ENCODE measurements at places on chromosomes 6 and 20.

- peak; percentile 69 for DNase-seq
Measured at GRCh38 chr6:166490671-166491500, 95.6 kb downstream of the RAMACL start.

DNA sequence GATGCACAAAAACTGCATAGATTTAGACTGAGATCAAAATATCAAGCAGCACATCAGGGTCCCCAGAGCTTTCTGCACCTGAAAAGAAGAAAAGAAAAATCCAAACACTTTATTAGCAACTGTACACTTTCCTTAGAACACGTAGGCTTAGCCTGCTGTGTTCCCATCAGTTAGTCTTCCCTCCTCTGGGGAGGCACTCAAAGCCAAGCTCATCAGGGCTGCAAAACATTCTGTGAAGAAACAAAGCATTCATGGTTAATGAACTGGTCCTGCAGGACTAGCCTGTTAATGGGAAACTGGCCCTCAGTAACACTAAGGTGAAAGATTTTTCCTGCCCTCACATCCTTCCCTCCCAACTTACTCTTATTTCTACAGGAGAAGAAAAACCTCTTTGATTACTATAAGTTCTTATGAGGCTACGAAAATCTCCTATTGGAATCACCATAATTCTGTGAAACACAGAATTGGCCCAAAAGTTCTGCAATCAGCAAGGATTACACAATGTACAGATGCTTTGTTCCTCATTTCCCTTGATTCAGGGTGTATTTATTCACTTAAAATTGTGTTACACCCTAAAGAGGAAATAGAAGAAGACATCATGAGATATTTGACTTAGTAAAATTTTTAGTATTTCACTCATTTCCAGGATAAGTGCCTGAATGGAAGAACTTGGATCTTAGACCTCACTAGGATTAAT lies 901.0 kb upstream of the MAP3K7 start:
- DNase-seq: peak; percentile 48

DNA sequence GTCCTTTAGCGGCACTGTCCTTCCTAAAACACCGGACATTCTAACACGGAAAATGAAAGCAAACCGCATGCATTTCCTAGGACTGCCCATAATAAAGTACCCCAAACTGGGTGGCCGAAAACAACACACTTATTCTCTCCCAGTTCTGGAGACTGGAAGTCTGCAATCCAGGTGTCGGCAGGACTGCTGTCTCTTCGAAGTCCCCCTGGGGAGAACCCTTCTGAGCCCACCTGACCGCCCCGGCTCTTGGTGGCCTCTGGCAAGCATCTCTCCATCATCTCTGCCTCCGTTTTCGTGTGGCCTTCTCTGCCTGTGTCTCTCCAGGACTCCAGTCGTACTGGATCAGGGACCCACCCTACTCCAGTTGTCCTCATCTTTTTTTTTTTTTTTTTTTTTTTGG lies 55.4 kb downstream of the SYNJ2 start:
- DNase-seq: no peak

DNA sequence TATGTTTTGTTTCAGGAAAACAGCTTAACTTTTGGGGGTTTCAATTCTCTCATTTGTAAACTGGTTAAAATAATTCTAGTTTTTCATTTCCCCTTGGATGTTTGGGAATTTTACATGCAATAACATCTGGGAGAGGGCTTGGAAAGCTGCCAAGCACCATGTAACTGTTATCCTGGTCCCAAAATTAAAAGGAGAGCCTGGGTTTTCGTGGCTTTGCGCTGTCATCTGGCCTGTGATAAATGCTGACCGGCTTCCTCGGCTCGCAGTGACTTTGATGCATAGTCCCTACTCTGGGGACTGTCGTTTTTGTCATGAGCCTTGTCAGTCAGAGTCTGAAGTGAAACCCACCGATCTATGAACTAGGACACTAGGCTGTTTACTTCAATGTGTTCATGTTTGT lies 12.2 kb downstream of the SLC35F1 start:
- DNase-seq: no peak

DNA sequence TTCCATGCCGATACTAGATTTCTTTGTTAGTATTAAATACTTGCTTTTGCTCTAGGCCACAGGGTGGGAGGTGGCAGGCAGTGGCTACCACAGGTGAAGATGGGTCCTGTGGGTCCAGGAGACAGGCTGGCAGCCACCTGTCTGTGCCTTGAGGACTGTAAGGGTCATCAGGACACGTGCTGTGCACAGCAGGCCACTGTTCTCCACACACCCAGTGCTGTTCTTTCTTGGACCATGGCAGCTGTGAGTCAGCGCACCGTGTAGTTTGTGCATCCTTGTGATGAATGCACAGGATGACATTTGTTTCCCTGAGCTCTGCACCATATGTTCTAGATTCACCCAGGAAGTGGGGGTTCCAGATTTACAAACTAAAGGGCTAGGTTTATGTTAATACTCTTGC lies 317.0 kb downstream of the ZFAND3 start:
- no peak for DNase-seq

DNA sequence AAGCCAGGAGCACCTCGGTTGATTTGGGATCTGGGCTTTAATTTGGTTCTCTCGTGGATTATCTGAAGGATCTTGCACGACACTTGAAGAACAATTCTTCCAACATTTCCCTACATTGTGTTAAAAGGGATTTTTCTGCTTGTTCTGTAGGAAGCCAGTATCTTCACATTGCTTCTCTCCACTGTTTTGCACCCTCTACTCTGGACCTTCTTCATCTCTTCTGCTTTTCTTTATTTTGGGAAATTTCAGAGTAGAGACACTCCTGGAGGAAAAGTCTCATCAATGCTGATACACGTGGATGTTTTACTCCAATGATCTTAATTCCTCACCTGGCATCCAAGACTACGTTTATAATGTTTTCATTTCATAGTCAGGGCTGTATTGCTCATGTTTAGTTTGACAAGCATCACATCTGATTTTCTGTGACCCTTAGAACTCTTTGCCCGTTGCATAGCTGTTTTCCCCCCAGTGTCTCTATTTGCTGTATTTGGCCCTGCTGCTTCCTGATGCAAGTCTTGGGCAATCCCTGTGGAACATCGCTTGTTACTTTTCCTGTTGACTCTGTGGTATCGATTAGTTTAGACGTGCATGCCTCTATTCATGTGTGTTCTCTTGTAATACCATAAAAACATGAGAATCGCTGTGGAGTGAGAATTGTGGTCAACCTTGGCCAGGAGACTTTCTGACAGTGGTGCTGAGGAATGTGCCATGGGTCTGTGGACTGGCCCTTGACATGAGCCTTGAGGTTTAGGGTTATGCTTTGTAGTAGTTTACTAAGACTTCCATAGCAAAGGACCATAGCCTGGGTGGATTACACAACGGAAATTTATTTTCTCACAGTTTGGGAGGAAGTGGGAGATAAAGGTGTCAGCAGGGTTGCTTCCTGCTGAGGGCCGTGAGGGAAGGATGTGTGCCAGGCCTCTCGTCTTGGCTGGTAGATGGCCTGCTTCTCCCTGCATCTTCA lies 12.5 kb downstream of the PLCB1 start:
- no peak for DNase-seq

- no peak for DNase-seq
Measured at GRCh38 chr6:109332748-109333147, 49.5 kb downstream of the CD164 start.

DNA sequence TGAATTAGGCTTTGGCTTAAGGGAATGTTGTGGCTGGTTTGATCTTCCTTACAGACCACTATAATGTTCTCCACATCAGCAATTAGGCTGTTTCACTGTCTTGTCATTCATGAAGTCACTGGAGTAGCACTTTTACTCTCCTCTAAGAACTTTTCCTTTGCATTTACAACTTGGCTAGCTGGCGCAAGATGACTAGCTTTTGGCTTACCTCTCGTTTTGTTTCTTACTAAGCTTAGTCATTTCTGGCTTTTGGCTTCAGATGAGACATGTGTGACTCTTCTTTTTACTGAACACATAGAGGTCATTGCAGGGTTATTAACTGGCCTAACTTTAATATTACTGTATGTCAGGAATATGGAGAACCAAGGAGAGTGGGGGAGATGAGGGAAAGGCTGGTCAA lies 143.2 kb downstream of the PTCHD4 start:
- DNase-seq: no peak

DNA sequence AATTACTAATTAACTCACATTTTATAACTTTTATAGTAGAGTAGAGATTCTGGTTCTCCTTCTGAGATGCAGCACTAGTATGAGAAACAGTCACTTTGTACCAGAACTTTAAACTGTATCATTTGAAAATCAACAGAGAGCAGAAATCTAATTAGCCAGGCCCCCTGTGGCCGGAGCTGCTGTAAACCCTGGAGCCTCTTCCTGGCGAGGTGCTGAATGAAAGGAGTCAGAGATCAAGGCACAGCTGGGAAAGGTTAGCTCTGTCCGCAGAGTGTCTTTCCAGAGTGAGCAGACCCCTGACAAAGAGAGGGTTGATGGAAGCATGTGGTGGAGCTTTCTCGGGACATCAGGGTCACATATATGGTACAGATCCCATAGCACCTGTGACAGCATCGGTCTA lies 703.8 kb downstream of the RFPL4B start:
- DNase-seq: no peak

GRCh38 chr6:168589275-168589674 lies 148.3 kb downstream of the SMOC2 start:
- no peak for DNase-seq

DNA sequence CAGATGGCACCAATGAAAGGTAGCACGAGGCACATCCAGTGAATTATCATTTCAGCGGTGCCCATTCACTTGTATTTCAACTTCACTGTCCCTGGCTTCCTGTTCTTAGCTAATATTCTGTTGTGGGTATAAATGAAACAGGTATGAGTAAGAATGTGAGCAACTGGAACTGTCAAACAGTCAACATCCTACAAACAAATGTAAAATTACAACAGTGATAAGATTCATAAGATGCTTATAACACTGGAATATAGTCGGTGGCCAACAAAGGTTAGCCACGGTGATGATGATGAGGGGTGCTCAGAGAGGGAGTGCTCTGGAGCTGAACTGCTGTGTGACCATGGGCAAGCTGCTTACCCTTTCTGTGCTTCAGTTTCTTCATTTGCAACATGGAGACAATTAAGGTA lies 74.9 kb upstream of the TOX2 start:
- DNase-seq: no peak

DNA sequence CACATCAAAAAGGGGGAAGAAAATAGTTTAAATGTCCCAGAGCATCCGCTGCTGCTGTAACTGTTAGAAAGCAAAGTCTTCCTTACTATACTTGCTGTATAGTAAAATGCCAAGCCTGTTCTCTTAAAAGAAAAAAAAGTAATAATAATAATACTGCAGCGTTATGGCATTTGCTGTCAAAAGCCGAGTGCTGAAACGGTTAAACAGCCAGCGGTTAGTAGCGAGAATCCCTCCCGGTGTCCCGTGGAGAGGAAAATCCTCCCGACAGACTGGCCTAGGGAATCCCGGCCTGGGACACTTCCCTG lies 19.5 kb upstream of the NFATC2 start:
- peak; percentile 19 for DNase-seq

DNA sequence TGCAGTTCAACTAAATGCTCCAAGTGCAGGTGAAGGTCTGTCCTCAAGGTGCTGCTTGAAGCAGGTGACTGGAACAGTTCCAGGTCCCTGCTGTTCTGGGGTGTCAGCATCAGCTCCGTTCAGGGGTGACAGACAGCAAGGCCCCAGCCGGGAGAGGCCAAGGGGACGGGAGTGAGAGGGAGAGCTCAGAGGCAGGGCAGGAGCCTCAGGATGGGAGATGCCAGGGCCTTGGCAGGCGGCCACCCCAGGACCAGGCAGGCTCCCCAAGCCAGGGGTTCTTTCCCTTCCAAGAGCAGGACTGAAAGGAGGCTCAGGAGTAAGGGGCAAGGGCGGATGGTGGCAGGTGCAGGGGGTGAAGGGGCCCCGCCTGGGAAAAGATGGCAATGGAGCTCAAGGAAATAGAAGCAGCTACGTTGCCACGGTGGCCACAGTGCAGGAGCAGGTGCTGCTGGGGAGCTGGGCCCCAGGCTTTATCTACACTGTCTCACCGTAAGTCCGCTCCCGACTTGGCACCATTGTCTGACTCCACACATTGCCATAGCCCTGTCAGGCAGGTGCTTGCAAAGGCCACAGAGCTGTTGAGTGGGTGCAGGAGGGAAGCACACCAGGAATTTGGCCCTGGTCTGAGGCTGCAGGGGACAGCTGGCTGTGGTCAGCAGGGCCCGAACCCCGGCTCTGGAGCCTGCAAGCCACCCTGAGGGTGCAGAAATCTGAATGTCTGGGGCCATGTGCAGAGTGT lies 43.1 kb downstream of the ERMARD start:
- no peak for DNase-seq

- no peak for DNase-seq
Measured at GRCh38 chr6:15232836-15233510, 12.9 kb upstream of the JARID2 start.

- DNase-seq: no peak
Measured at GRCh38 chr20:63700199-63701050, 4.0 kb downstream of the TNFRSF6B start.

GRCh38 chr6:89368999-89369398 lies 16.5 kb upstream of the UBE2J1 start:
- peak; percentile 34 for DNase-seq

GRCh38 chr20:25195962-25196785 lies 662 bp downstream of the ENTPD6 start:
- DNase-seq: peak; percentile 43

GRCh38 chr6:46103441-46104115 lies 26.2 kb upstream of the ENPP4 start:
- peak; percentile 30 for DNase-seq

- DNase-seq: no peak
Measured at GRCh38 chr6:144718431-144718830, 433.3 kb downstream of the UTRN start.

GRCh38 chr6:87756858-87757257 lies 54.8 kb upstream of the AKIRIN2 start:
- peak; percentile 94 for DNase-seq

GRCh38 chr6:40764726-40765125 lies 177.6 kb upstream of the LRFN2 start:
- DNase-seq: no peak

DNA sequence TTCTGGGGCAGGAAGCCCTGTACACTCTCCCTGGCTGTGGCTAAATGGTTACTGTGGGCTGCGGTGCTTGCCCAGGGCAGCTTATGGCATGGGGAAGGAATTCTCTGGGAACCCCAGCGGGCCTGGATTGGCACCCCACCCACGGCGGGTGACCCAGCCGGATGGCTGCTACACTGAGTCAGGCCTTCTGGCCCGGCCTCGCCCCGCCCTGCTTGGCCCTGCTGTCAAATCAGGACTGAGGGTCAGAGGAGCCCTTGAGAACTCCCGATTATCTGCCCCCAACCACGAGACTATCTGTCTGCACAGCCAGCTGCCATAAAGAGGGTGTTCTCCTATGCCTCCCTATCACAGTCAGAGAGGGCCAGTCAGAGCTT lies 7.3 kb upstream of the ITPR3 start:
- peak; percentile 62 for DNase-seq
